ENCODE measurements at places on chromosomes 4 and X. TPM values are rescaled to one million over a fixed set of nuclear protein-coding genes. Genes with fewer than 3 reads are reported as not detected.

Gene TRMT10A
- total RNA-seq, result 4.5 TPM

Gene ZNF630
- total RNA-seq, result 0.32 TPM

Gene GABRB1
- 0.32 TPM for total RNA-seq

Gene RTL3
- 0.32 TPM for total RNA-seq

Gene F8A3
- total RNA-seq, result 2.6 TPM

Gene FGF13
- total RNA-seq, result not detected

Gene MAOB
- total RNA-seq, result under 0.01 TPM

Gene FGFBP1
- total RNA-seq, result not detected

Gene ITM2A
- not detected for total RNA-seq

Gene MUC7
- total RNA-seq, result not detected

Gene VCX3A
- not detected for total RNA-seq

- DNase-seq, result no peak
These were observed 88.0 kb upstream of the TRIM2 start for GRCh38 chr4:153116291-153116680.

GRCh38 chr4:121651597-121651996 lies 45.2 kb downstream of the ANXA5 start:
- DNase-seq, result no peak

DNA sequence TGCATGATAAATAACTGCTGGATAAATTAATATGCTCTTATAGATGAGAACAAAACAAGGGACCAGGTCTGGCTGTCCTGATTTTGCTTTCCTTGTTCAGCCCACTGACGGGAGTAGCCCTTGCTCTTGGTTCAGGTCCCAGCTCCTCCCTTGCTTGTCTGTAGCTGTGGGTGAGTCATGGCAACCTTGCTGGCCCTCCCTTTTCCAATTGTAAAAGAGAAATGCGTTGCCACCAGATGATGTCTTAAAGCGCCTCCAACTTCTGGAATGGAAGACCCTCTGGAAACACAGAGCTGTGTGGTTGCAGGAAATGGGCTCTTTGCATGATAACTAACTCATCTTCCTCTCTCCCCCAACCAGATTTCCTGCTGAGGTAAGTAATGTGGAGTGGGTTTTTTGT lies 171.4 kb downstream of the AASDH start:
- peak; percentile 44 for DNase-seq

GRCh38 chrX:67893931-67894330 lies 350.1 kb downstream of the AR start:
- peak; percentile 1 for DNase-seq

GRCh38 chr4:189313861-189314513 lies 626.7 kb upstream of the FRG1 start:
- no peak for DNase-seq

DNA sequence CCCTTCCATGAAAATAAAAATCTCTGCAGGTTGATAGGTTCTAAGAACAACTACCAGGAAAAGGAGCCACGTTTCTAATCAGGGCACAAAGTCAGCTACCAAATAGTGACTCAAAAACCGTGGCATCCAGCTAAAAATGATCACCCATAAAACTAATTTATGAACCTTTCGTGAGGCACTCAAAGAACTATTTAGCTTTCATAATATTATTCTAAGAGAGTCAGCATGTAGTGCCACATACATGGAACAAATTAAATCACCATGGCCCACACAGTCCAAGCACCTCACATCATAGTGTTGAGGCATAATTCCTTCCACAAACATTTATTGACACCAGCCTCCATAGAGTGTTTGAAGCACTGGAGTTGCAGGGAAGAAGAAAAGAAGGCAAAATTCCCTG lies 252.0 kb upstream of the PPARGC1A start:
- DNase-seq, result peak; percentile 14

DNA sequence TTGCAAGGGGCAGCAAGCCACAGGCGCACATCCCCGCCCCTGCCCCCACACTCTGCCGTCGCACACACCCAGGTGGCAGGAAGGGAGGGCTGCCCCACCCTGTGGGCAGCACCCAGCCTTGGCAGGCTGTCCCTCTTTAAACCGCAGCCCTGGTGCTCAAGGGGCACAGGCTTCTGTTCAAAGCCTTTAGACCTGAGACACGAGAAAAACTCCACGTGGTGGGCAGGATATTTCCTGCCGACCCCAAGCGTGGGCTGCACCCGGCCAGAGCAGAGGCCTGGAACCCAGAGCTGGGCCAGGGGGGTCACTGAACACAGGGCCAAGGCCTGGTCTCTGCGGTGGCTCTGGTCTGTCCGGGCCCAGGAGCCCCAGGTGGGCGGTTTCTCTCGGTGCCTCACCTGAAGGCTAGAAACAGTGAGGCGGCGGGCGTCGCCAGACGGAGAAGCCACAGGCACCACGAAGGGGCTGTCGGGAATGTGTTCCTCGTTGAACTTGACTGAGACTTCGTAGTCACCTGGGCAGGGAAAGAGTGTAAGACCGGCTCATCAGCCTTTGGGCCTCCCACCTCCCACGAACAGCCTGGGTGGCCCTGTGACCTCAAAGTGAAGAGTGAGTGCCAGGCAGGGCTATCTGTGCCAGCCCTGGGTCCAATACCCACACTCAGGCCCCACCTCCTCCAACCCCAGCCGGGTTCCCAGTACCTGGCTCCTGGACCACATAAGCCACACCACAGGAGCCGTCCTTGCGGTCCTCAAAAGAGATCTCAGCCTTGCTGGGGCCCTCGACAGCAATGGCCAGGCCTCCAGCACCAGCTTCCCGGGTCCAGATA lies 23.0 kb downstream of the FLNA start:
- no peak for DNase-seq

DNA sequence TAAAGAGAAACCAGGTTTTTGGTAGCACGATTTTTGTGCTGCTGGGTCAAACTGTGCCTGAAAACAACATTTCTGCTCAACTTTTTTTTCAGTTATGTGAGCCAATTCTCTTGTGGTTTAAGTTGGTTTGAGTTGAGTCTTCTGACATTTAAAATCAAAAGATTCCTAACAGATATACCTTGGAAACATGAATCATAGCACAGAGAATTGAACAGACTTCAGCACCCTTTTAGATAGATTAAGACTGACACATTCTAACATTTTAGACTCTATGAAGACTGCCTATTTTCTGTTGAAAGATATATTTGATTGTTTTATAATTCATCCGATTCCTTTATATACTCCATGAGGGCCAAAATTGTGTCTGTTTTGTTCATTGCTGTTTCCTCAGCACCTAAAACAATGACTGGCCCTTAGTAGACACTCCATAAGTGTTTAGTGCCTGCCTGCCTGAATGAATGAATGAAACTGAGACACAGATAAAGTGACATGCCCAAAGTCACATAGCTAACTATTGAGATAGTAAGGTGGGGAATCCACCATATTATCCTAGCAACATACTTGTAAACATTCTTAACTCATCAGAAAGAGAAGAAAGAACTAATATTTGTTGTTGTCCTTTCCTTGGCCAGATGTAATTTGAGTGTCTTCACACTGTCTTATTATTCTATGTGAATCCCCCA lies 624.0 kb downstream of the MID1IP1 start:
- DNase-seq, result no peak

GRCh38 chrX:97984641-97985040 lies 1100.9 kb downstream of the RPA4 start:
- no peak for DNase-seq

GRCh38 chr4:73224886-73225285 lies 33.7 kb downstream of the ANKRD17 start:
- no peak for DNase-seq

DNA sequence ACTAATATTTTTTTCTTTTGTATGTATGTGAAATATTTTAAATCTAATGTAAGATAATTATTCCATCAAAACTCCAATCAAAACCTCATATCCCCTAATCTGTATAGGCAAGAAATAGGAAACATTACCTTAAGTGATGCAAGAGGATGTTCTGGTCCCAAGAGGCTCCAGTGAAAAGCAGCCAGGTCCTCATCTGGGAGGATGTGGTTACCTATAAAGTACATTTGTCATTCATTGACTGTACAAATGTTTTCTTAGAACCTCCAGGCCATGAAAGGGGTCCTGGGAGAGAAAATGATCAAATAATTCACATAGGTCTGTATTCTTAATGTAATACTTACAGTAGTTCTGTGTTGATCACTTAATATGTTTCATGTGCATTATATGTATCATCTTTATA lies 25.5 kb downstream of the FAM120C start:
- no peak for DNase-seq

- DNase-seq, result no peak
These were observed 1249.9 kb upstream of the TENM3 start for GRCh38 chr4:180993244-180993836.

GRCh38 chr4:35525192-35525978 lies 718.9 kb downstream of the ARAP2 start:
- DNase-seq, result no peak

GRCh38 chr4:120616041-120616440 lies 306.5 kb downstream of the PRDM5 start:
- DNase-seq, result peak; percentile 72

DNA sequence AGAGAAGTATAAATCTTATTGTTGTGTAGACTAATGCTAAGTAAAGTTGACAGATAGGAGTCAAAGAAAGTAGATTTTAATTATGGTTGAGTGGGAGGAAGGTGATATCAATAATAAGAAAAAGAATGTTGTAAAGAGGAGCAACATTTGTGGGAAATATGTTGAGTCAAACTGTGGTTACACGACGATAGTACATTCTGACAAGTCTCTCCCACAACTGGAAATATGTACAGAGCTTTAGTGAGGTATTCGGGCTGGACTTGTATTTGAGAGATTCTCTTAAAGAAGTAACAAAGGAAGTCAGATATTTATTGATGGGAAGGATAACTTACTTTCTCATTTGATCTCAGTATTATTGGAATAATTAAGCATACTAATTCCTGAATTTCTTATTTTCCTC lies 525.3 kb upstream of the MAGEB2 start:
- peak; percentile 47 for DNase-seq

DNA sequence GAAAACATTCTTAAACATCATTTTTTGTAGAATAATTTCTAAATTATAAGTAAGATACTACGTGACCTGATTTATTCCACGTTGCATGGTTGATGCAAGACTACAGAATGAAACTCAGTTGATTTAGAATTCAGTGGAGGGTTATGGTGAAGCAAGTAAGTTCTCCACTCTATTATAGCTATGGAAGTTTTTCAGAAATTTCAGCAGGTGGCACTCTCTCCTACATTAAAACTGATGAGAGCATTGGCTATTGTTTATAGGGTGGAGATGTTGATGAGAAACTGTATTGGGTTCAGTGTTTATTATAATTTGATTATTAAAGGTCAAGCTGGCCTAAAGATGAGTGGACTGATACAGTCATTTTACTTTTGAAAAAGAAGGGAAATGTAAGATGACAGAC lies 88.0 kb downstream of the FNIP2 start:
- DNase-seq, result peak; percentile 66

DNA sequence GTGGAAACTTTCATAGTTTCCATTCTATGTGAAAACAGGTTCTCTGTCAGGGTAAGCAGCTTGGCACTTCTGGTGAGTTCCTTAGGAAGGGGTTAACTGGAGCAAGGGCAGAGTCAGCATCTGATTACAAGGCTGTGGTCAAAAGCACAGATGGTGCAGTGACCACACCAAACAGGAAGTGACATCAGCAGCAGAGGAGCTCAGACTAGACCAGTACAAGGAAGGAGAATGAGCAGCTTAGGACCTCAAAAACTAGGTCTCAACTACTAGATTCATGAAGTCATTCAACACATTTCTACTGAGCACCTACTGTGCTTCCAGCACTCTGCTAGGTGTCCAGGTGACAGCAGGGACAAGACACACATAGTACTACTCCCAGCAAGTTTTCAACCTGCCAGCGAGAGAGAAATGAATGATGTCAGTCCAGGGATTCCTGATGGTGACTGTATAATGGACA lies 130.2 kb downstream of the AMELX start:
- peak; percentile 85 for DNase-seq

- DNase-seq, result no peak
These were observed 14.3 kb downstream of the H2BW1 start for GRCh38 chrX:103999234-103999633.

GRCh38 chr4:78926826-78927225 lies 12.4 kb downstream of the PAQR3 start:
- DNase-seq, result no peak

GRCh38 chr4:174402470-174403176 lies 118.9 kb downstream of the CEP44 start:
- DNase-seq, result no peak

DNA sequence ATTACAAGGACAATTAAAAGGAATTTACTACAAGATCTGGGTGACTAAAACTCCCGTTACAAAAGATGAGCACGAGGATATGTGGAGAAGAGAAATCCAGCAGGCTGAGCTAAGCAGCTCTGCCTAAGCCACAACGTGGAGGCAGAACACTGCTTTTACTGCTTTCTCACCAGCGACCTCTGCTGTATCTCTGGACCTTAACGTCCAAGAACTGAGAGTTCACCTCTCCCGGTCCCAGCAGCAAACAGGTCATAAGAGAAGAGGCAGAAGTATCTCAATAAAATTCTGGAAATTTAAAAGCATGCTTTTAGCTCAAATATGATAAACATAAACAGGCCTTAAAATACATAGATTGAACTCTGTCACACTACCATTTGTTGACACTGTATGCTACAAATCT lies 81.0 kb downstream of the ADGRA3 start:
- DNase-seq, result peak; percentile 65

DNA sequence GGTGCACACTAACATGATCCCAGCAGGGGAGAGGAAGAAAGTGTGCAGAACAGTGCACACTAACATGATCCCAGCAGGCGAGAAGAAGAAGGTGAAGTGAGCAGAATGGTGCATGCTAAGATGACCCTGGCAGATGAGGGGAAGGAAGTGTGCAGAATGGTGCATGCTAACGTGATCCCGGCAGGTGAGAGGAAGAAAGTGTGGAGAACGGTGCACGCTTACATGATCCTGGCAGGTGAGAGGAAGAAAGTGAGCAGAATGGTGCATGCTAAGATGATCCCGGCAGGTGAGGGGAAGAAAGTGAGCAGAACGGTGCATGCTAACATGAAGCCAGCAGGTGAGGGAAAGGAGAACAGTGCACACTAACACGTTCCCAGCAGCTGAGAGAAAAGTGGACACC lies 83.7 kb downstream of the ACOX3 start:
- no peak for DNase-seq

DNA sequence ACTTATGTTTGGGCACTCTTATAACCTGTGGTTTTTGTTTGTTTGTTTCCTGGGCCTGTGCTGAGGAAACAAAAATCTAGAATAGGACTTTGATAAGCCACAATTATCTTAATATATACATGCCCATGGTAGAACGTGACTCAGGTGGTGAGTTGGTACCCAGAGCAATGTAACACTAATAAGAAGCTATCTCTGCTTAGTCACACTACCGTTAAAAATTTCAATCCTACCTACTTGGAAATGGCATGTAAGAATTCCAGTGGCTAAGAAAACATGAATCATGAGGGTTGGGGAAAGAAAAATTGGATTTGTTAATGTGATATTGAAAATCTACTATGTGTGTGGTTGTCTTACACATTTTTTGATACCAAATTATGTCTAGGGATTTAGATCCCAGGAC lies 30.5 kb upstream of the ADGRG2 start:
- DNase-seq, result no peak

- no peak for DNase-seq
These were observed 100.0 kb upstream of the EOLA2 start for GRCh38 chrX:150038315-150038714.

GRCh38 chr4:7933651-7934510 lies 5.8 kb downstream of the AFAP1 start:
- DNase-seq, result no peak

- DNase-seq, result no peak
These were observed 41.8 kb downstream of the NPY5R start for GRCh38 chr4:163385466-163385865.

GRCh38 chrX:13051529-13052172 lies 7.2 kb upstream of the FAM9C start:
- no peak for DNase-seq

Data from fibroblast of villous mesenchyme (primary cell).